ENCODE measurements at places on chromosomes 6 and 20. TPM values are rescaled to one million over a fixed set of nuclear protein-coding genes. Genes with fewer than 3 reads are reported as not detected.

Gene MUC21
- total RNA-seq, result not detected

Gene SLC17A1
- total RNA-seq, result not detected

Gene SLC22A7
- not detected for total RNA-seq

Gene BHLHE23
- not detected for total RNA-seq

Gene BNIP5
- total RNA-seq, result not detected

Gene SIRPD
- not detected for total RNA-seq

Gene BPHL
- total RNA-seq, result 12.7 TPM

Gene MYBL2
- total RNA-seq, result 24.5 TPM

All from vein endothelial cell (primary cell).